ENCODE measurements at places on chromosomes 4 and X. TPM values are rescaled to one million over a fixed set of nuclear protein-coding genes. Genes with fewer than 3 reads are reported as not detected.

The ERCC6L gene
- 4.2 TPM for total RNA-seq

The EREG gene
- total RNA-seq = under 0.01 TPM

The TCP11X2 gene
- total RNA-seq = not detected

The HHIP gene
- total RNA-seq = 89.8 TPM

The LPAR4 gene
- 0.97 TPM for total RNA-seq

The PPP2R2C gene
- not detected for total RNA-seq

The SAGE1 gene
- total RNA-seq = not detected

The PITX2 gene
- total RNA-seq = 1.2 TPM

The BRS3 gene
- total RNA-seq = not detected

The OCIAD1 gene
- 97.4 TPM for total RNA-seq

The SNCA gene
- total RNA-seq = 160 TPM

The NPNT gene
- not detected for total RNA-seq

The MAGEE1 gene
- total RNA-seq = 1.2 TPM

The USP17L24 gene
- total RNA-seq = not detected

The MAGEA10 gene
- total RNA-seq = not detected

The DUSP21 gene
- not detected for total RNA-seq

The MGST2 gene
- 159 TPM for total RNA-seq
